Tibial nerve (tissue), 4 donors: ENCODE measurements at places on chromosomes 12 and 14. TPM values are rescaled to one million over a fixed set of nuclear protein-coding genes. Genes with fewer than 3 reads are reported as not detected.

- peak overlapping the region; percentile 0 for H3K27ac ChIP-seq
- no peaks in the 10 kb centered on the region for H3K36me3 ChIP-seq
- no peak overlapping the region for H3K4me3 ChIP-seq
- no peaks in the 10 kb centered on the region for H3K27me3 ChIP-seq
- peak; percentile 65 for DNase-seq
These were observed 9.4 kb downstream of the ANKRD9 start for GRCh38 chr14:102500158-102500662.

The PROX2 gene
- not detected for total RNA-seq

DNA sequence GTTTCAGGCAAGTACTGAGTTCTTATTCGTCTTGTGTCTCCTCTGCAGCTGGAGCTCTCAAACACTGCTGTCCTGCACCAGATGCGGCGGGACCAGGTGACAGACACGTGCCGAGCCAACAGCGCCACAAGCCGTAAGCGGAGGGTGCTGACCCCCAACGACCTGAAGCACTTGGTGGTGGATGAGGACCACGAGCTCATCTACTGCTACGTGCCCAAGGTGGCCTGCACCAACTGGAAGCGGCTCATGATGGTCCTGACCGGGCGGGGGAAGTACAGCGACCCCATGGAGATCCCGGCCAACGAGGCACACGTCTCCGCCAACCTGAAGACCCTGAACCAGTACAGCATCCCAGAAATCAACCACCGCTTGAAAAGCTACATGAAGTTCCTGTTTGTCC lies 201.2 kb downstream of the SLC41A2 start:
- no peaks in the 10 kb centered on the region for H3K36me3 ChIP-seq
- no peak overlapping the region for H3K27ac ChIP-seq
- no peaks in the 10 kb centered on the region for H3K27me3 ChIP-seq
- H3K4me1 ChIP-seq: no peaks in the 10 kb centered on the region
- no peak for DNase-seq

- no peak overlapping the region for H3K4me3 ChIP-seq
- H3K36me3 ChIP-seq: no peaks in the 10 kb centered on the region
- no peaks in the 10 kb centered on the region for H3K27me3 ChIP-seq
- no peak for DNase-seq
These were observed 24.7 kb upstream of the MYBPC1 start for GRCh38 chr12:101570047-101570446.

- H3K4me3 ChIP-seq: no peak overlapping the region
- DNase-seq: no peak
- H3K36me3 ChIP-seq: no peaks in the 10 kb centered on the region
- no peaks in the 10 kb centered on the region for H3K4me1 ChIP-seq
These were observed 49.5 kb downstream of the RIMBP2 start for GRCh38 chr12:130666645-130667044.

The KRT6C gene
- not detected for total RNA-seq

DNA sequence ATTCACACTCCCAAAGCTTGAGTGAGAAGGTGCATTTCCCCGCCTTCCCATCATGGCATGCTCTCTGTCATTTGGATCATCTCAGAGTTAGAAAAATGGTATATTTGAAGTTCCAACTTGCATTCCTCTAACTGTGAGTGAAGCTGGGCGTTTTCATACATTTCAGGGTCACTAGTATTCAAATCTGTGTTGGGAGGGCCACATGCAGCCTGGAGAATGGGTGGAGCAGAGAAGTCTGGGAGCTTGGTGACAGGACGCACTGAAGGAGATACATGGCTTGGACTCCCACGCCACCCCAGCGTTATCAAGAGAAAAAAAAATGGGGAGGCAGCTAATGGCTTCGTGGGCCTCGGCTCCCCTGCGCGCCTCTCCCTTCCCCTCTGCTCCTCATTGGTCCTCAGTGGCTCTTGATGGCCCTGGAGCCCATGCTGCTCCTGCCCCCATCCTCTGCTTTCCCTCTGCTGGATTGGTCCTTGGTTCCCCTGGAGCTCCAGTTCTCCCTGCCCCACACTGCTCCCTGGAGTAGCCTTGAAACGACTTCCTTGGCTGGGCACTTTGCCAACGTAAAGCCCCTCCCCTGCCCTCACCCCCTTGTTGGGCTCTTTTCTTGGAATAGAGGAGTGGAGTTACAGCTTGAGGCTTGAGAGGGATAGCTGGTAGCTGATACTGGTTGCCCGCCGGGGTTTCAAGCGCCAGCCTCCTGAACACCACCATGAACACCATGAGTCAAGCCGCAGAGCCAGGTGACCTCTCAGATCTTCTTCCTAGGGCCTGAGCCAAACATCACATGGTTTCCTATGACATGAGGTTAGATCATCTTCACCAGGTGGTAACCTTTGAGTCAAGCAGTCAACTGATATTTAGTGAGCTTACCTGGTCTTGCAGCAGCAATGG lies 139.6 kb downstream of the PRKCH start:
- no peak for DNase-seq
- no peaks in the 10 kb centered on the region for H3K4me1 ChIP-seq
- no peaks in the 10 kb centered on the region for H3K27me3 ChIP-seq

DNA sequence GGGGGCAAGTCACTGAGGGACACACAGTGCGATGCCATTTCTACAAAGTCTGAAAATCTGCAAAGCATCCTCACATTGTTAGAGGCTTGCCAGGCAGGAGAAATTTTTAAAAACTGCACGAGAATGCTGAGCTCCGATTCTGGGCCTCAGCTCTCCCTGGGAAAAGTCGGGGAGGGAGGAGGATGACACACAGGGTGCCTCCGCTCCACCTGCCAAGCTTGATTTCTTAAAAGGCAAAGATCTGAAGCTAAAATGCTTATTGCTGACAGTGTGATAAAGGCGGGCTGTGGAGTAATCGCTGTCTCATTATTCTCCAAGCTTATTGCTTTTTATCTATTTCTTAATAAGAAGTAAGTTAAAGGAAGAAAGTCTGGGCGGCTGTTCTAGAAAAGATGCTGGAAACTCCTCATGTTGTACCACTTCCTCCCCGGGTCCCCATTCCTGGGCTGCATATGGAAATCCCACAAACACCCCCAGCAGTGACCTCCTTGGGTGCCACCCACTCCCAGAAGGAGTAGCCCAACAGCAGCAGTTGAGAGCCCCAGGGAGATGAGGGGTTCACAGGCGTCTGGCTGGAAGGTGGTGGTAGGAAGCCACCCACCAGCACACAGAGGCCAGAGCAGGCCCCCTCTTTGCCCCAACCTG lies 55.0 kb downstream of the CCDC85C start:
- H3K4me3 ChIP-seq: no peak overlapping the region
- DNase-seq: no peak
- no peak overlapping the region for H3K27ac ChIP-seq
- H3K36me3 ChIP-seq: no peaks in the 10 kb centered on the region
- H3K27me3 ChIP-seq: no peaks in the 10 kb centered on the region

The TPPP2 gene
- total RNA-seq: not detected

The TAS2R31 gene
- total RNA-seq: 10.5 TPM

DNA sequence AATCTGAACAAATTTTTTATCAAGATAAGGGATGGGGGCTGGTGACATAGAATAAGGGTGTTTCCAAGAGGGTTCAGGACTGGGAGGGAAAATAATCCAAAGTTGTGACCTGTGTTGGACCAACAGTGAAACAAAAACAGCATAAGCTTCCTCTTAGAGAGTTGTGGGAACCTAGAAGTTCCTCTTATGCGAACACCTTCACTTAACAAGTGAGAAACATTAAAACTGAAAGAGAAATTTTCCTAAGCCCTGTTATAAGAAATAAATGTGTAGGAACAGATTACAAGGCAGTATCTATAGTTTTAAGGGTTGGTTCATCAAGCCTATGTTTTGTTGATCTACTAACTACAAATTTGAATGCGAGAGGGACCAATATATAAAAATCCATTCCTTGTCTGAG lies 58.4 kb downstream of the LLPH start:
- H3K4me1 ChIP-seq: no peaks in the 10 kb centered on the region
- DNase-seq: no peak
- H3K27ac ChIP-seq: no peak overlapping the region
- H3K4me3 ChIP-seq: no peak overlapping the region
- H3K27me3 ChIP-seq: no peaks in the 10 kb centered on the region
- no peaks in the 10 kb centered on the region for H3K36me3 ChIP-seq

DNA sequence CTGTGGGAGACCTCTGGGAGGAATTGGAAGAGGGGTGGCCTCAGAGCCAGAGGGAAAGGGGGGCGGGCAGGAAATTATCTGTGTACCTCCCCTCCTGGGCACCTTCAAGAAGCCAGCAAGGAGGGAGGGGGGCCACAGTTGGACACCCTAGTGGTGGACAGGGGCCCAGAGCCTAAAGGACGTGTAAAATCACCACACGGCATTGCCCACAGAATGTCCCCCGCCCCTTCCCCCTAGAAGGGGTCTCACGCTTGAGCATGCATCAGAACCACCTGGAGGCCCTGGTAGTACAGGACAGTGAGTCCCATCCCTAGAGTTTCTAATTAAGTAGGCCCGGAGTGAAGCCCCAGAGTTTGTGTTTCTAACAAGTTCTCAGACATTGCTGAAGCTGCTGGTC lies 8.2 kb downstream of the ENDOU start:
- H3K27ac ChIP-seq: peak overlapping the region; percentile 0
- no peak overlapping the region for H3K4me3 ChIP-seq
- peaks cover 19% of the 10 kb centered on the region for H3K36me3 ChIP-seq
- no peaks in the 10 kb centered on the region for H3K27me3 ChIP-seq
- peaks cover 54% of the 10 kb centered on the region for H3K4me1 ChIP-seq

GRCh38 chr14:32545506-32546210 lies 216.6 kb downstream of the AKAP6 start:
- no peak overlapping the region for H3K4me3 ChIP-seq
- DNase-seq: no peak
- H3K27ac ChIP-seq: no peak overlapping the region
- H3K36me3 ChIP-seq: no peaks in the 10 kb centered on the region

The SDR9C7 gene
- total RNA-seq: not detected
